RWPE2 (cell line): ENCODE measurements at places on chromosomes 3 and 15.

DNA sequence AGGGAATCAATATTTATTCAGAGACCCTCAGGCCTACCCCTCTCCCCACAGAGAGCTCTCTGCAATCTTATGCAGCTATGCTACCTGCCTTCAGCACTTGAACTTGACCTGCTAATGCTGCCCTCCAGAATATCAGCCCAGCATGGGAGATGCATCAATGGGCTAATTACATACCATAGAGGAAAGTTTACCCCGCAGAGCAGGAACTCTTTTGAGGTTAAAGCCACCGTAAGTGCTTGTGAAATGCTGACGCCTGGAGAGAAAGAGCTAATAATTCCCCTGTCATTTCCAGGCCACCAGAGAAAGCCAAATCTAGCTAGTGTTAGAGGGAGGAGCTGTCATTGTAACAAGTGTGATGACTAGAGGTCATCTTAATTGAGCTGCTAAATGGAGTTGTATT, 127.5 kb downstream of the CHST2 start:
- no peaks in the 10 kb centered on the region for H3K36me3 ChIP-seq
- H3K27ac ChIP-seq: no peak overlapping the region
- no peak overlapping the region for H3K4me3 ChIP-seq
- H3K27me3 ChIP-seq: no peaks in the 10 kb centered on the region

DNA sequence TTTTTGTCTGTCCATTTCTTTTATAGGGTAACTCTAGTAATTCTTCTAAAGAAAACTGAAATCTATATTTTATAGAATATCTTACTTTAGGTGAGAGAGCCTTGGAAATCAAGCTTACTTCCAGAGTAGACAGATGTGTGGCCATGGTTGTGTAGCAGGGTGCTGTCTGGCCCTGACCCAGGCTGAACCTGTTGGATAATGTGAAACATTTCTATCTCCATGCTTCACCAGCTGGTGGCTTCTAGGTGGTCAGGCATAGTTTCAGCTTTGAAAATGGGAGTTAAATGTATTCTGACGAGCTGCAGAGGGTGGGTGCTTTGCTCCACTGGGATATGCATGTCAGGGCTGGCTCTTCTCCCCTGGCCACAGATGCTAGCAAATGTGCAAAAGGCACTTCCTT, 20.8 kb upstream of the NR2C2 start:
- no peak overlapping the region for H3K27ac ChIP-seq
- no peaks in the 10 kb centered on the region for H3K27me3 ChIP-seq
- H3K4me1 ChIP-seq: no peaks in the 10 kb centered on the region
- H3K36me3 ChIP-seq: no peaks in the 10 kb centered on the region
- DNase-seq: no peak

- DNase-seq: no peak
- H3K4me3 ChIP-seq: no peak overlapping the region
- H3K27ac ChIP-seq: no peak overlapping the region
- peaks cover under 1% of the 10 kb centered on the region for H3K4me1 ChIP-seq
Observed at GRCh38 chr15:62253294-62253693, 88.2 kb upstream of the C2CD4B start.

DNA sequence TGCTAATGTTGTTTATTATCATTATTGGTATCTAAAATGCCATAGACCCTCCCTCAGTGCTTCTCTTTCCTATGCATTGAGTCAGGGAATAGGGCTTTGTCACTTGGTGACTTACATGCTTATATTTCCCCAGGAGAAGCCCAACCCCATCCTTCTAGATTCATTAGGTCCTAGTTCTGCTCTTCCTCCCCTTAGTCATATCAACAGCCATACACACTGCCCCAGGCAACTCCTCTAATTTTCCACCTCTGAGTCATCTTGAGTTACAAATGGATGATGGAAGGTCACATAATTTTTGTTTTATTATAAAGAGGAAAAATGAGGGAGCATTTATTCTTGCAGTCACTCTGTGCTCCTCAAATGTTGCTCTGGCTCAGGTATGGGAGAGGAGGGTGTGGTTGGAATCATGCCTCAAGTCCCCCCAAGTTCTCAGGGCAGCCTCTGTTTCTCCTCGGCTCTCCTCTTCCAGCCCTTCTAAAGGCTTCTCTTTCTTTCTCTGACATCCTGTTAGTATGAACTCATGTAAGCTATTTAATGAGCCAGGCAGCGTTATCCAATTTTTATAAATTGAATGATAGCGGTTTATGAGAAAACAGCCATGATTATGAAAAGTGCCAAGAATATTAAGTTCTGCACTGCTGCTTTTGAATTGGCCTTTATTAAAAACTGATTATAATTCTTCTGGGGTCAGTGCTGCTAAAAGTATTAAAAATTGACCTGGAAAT, 45.6 kb upstream of the FSTL1 start:
- H3K36me3 ChIP-seq: no peaks in the 10 kb centered on the region
- H3K27me3 ChIP-seq: no peaks in the 10 kb centered on the region
- peaks cover 26% of the 10 kb centered on the region for H3K4me1 ChIP-seq
- no peak for DNase-seq
- peak overlapping the region; percentile 60 for H3K27ac ChIP-seq

DNA sequence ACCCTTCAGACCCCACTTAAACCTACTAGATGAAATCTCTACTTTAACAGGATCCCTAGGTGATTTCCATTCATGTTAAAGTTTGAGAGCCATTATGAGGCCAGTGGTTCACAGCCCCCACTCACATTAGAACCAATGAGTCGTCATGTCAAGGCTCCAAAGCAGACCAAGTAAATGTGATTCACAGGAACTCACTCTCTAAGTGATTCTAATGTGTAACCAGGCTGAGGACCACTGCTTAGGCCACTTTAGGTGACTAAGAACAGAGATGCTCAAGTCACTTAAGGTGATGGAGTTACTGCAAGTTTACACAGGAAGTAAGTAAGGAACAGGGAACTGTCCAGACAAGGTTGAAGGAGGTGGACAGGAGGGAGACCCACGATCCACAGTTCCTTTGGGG, 7.7 kb downstream of the GALNT15 start:
- H3K27me3 ChIP-seq: no peaks in the 10 kb centered on the region
- no peak for DNase-seq
- H3K4me3 ChIP-seq: no peak overlapping the region
- no peaks in the 10 kb centered on the region for H3K36me3 ChIP-seq
- peaks cover 4% of the 10 kb centered on the region for H3K4me1 ChIP-seq
- H3K27ac ChIP-seq: no peak overlapping the region

- H3K4me3 ChIP-seq: no peak overlapping the region
- DNase-seq: no peak
- peak overlapping the region; percentile 87 for H3K27ac ChIP-seq
- H3K36me3 ChIP-seq: no peaks in the 10 kb centered on the region
Observed at GRCh38 chr3:142647856-142648255, 51.7 kb downstream of the PLS1 start.

DNA sequence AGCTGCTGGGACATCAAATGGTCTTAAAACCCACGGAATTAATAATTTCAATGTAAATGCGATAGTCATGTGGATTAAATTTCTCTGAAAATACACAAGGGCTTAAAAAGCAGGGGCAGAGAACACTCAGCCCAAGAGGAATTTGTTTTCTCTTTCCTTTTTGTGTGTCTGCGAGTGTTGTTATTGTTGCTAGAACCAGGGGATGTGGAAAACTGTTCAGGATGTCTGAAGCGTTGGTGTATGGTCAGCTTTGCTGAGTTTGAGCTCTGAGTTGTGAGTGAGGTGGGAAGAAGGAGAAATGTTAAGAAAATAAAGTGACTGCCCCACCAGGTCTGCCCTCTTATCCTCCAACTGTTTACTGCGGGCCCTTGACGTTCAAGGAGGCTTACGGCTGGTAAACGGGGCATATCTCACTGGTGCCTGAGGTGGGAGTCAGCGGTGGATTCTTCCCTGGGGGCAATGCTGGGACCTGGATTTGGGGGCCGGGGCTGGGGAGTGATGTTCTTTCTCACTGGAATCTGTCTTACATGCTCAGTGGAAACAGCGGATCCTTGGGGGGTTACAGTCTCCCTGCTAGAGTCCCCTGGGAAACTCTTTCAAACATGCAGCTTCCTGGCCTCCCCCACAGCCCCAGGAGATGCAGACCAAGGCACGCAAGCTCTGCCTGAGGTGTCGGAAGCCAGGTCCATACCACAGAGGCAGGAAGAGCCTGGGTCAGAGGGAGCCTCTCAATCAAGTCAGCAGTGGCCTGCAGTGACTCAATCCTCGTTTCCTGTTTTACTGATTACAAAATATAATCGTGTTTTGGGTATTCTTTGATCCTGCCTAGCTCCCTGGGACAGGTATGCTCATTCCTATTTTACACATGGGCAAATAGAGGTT, 41.8 kb downstream of the ITGA11 start:
- H3K4me1 ChIP-seq: peaks cover 9% of the 10 kb centered on the region
- H3K27me3 ChIP-seq: no peaks in the 10 kb centered on the region
- peak overlapping the region; percentile 15 for H3K27ac ChIP-seq
- DNase-seq: peak; percentile 74
- no peak overlapping the region for H3K4me3 ChIP-seq
- no peaks in the 10 kb centered on the region for H3K36me3 ChIP-seq

DNA sequence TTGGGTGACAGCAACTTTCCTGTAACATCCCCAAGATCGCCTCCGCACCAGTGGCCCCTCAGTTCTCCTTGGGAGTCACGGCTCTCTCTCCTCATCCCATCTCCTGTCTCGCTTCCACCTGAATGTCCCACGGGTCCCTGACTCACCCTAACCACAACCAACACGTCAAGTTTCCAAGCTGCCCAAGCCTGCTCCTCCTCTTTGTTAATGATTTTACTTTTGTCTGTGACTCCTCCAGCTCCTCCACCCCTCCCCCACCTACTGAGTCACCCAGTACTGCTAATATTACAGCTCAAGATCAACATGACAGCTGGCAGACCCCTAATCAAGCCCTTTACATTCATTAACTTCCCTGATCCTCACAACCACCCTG, 39.3 kb downstream of the BDH1 start:
- DNase-seq: peak; percentile 97
- no peaks in the 10 kb centered on the region for H3K36me3 ChIP-seq
- no peak overlapping the region for H3K4me3 ChIP-seq
- H3K27ac ChIP-seq: peak overlapping the region; percentile 94
- peaks cover 24% of the 10 kb centered on the region for H3K4me1 ChIP-seq
- no peaks in the 10 kb centered on the region for H3K27me3 ChIP-seq

DNA sequence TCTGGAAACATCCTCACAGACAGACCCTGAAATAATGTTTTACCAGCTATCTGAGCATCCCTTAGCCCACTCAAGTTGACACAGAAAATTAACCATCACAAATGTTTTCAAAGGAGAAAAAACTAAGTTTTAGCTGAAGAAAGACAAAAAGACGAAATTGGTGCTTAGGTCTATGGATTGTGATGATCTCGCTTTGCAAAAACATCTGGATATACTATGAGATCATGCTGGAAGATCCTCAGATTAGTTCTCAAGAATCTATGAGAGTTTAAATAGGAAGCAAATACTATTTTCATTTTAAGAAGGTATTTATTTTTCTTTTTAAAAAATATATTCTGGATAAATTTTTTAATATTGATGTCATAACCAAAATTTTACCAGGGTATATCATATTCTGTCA, 42.6 kb upstream of the MBNL1 start:
- no peak overlapping the region for H3K27ac ChIP-seq
- no peak for DNase-seq
- peaks cover 9% of the 10 kb centered on the region for H3K4me1 ChIP-seq
- no peaks in the 10 kb centered on the region for H3K36me3 ChIP-seq
